ENCODE measurements at places on chromosomes 12 and 14.

DNA sequence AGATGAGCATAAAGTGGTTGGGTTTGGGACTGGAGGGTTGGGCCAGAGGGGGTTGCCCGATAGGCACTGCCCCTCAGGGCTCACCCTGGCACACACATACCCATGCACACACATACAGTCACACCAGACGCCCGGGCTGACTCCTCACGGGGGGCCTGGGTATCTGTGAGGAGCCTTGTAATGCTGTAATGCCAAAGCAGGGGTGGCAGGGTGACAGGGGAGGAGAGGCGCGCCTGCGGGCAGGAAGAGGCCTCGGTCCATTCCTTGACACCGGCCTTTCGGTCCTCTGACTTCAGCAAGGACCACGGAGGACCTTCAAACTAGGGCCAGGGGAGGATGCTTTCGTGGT lies 375 bp downstream of the FAIM2 start:
- DNase-seq = no peak

- no peak for DNase-seq
These were observed 58.0 kb upstream of the TRHDE start for GRCh38 chr12:72214163-72214562.

DNA sequence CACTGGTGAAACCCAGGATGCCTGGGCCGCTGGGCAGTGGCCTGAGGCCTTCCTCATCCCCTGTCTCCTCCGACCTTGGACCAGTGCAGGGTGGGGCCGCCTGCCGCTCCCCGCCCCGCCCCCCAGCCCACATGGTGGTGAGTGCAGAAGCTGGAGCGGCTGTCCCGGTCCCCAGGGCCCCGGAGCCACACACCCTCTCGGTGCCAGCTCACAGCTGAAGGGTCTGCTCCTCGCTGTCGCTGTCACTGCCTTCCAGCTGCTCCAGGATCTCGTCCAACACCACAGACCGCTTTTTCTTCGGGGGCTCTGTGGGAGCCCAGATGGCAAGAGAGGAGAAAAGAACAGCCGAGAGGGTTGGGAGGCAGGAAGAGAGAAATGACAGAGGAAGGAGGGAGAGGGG lies 143.1 kb downstream of the RBM19 start:
- no peak for DNase-seq

- no peak for DNase-seq
These were observed 167.4 kb upstream of the RGS6 start for GRCh38 chr14:71764701-71765382.

DNA sequence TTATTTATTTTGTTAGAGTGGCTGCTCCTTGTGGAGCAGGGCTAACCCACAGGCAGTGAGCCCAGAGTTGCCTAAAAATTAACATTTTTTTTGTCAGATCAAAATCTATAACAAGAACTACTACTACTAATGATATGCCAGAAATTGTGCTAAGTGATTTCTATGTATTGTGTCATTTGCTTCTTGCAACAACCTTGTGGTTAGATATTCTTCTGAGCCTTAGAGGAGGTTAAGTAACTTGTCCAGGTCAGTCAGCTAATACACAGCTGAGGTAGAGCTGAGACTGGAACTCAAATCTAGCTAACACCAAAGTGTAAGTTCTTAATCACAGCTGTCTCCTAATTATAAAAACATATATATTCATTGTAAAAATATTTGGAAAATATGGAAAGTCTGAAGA lies 29.8 kb downstream of the CFL2 start:
- DNase-seq = no peak

DNA sequence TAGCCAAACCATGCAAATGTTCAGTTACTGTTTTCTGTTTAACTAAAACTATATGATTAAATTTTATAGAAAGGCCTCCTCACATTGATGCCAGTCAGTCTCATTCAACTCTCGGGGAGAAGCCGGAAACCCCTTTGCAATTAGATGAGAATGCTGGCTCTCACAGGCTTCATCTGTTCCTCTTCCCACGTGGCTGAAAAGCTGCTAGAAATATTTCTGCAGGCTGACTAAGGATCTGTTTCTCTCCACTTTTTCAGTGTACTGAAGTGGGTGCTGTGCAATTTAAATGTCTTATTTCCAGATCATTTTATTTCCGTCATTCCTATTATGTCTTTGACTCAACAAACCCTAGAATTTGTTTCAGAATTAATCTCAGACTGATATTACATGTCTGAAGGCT lies 17.4 kb upstream of the KCNH3 start:
- no peak for DNase-seq

GRCh38 chr14:59292921-59293534 lies 104.6 kb downstream of the DAAM1 start:
- DNase-seq = no peak

DNA sequence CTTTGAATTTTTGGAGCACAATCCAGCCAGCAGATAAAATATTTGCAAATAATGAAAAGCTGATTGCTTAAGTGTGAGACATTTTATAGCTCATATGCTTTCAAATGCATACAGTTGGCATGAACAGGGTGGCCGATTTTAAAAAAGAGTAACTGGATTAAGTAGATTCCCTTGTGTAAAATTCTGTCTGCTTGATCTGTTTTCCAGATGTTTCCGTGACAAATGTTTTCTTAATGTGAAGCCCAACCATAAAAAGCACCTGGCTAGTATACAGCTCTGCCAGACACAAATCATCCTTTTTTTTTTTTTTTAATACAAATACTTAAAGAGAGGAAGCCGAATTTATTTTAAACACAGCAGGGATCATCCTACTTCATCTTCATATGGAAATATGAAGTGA lies 440.7 kb downstream of the CCER1 start:
- no peak for DNase-seq

GRCh38 chr12:68250454-68250853 lies 3.0 kb downstream of the IL22 start:
- DNase-seq = no peak

- no peak for DNase-seq
These were observed 233.2 kb downstream of the PHLDA1 start for GRCh38 chr12:75798136-75798926.

Measured in Peyer's patch (tissue), 4 donors.